ENCODE measurements at places on chromosomes 5 and 9. TPM values are rescaled to one million over a fixed set of nuclear protein-coding genes. Genes with fewer than 3 reads are reported as not detected.

DNA sequence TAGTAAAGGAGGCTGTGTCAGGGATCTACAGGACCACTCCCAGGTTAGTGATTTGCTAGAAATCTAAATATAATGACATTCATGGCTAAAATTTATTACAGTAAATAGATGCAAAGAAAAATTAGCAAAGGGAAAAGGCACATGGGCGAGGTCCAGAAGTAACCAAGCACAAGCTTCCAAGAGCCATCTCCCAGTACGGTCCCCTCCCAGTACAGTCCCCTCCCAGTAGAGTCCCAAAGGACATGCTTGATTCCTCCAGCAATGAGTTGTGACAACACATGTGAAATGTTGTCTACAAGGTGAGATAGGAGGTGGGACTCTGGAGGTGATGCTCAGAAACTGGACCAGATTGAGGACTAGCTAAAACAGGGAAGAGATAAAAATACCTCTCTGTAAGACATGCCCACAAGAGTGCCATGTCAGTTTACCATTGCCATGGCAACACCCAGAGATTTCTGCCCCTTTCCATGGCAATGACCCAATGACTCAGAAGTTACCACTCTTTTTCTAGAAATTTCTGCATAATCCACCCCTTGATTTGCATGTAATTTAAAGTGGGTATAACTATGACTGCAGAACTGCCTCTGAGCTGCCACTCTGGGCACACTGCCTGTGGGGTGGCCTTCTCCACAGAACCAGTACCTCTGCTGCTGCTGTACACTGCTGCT lies 27.9 kb upstream of the CEMIP2 start:
- DNase-seq: no peak

- no peak for DNase-seq
Observed at GRCh38 chr5:137438932-137439331, 60.2 kb downstream of the SPOCK1 start.

DNA sequence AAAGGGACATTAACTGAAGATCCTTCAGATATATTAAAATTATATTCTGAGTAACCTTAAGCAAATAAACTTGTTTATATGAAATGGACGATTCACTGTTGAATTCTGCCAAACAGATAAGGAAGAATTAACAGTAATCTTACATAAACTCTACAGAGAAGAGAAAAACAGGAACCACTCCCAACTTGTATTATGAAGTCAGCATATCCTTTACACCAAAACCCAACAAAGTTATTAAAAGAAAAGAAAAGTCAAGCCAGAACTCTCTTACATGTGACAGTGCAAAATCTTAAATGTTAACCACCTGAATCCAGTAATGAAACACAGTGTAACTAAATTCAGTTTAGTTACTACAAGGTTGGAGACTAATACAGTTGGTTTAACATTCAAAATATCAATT lies 185.8 kb downstream of the DEPDC1B start:
- no peak for DNase-seq

GRCh38 chr9:20009606-20010005 lies 220.8 kb upstream of the SLC24A2 start:
- no peak for DNase-seq

- DNase-seq: no peak
Observed at GRCh38 chr5:135747824-135748223, 86.6 kb upstream of the SLC25A48 start.

DNA sequence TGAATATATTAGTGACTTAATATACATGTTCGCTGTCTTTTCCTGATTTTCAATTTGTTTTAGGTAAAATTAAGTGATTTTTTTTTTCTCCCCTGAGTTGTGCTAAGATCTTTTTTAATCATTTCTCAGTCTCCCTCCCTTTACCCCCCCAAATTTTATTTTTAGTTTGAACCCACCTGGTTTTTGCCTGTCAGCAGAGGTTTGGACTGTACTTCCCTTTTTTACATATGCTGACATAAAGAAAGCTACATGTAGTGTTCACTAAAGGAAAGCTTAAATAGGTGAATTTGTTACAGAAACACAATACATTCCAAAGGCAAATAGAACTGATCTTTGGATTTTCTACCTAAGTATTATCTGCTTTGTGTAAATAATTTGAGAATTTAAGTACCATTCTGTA lies 82.2 kb downstream of the IPO11 start:
- DNase-seq: no peak

- DNase-seq: peak; percentile 44
Observed at GRCh38 chr5:116573279-116573701, 1.3 kb downstream of the SEMA6A start.

DNA sequence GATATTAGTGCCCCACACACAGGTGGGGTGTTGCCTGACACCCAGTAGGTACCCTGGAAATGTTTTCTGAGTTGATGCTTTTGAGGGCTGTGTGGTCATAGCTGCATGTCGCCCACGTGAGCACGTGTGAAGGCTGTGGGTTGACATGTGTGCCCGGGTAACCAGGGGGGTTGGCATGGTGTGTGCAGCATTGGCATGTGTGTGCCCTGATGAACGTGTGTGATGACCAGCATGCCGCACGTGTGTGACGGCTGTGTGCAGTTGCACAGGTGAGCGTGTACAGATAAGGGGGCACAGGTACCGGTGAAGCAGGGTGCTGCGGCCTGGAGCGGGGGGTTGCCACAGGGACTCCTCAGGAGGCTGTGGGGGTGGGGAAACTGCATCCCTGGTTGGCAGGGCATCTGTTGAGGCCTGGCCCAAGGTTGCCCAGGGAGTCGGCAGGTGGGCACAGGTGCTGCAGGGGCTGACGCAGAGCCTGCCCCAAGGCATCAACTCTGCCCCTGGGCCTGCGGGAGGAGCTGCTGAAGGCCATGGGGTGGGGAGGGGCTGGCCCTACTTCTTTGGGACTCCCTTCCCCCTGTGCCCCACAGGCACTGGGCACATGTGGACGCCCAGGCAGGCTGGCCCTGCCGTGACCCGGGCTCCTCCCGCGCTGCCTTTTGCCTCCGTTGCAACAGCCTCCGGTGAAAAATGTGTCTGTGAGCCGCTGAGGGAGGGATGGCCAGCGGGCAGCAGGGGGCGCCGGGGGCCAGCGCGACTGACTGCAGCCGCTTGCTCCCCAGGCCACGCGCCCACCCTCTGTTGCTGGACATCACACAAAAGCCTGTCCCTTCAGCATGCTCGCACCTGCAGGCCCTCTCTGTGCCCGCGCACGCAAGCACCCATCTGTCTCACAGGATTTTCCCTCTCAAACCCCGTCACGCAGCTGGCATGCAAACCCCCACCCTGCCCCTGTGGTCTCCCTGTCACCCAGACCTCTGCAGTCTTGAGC lies 2.2 kb downstream of the UNC5A start:
- DNase-seq: peak; percentile 50

GRCh38 chr5:138466900-138467710 lies 1.8 kb downstream of the EGR1 start:
- no peak for DNase-seq

GRCh38 chr5:119269061-119269944 lies 86.5 kb upstream of the TNFAIP8 start:
- DNase-seq: peak; percentile 59

DNA sequence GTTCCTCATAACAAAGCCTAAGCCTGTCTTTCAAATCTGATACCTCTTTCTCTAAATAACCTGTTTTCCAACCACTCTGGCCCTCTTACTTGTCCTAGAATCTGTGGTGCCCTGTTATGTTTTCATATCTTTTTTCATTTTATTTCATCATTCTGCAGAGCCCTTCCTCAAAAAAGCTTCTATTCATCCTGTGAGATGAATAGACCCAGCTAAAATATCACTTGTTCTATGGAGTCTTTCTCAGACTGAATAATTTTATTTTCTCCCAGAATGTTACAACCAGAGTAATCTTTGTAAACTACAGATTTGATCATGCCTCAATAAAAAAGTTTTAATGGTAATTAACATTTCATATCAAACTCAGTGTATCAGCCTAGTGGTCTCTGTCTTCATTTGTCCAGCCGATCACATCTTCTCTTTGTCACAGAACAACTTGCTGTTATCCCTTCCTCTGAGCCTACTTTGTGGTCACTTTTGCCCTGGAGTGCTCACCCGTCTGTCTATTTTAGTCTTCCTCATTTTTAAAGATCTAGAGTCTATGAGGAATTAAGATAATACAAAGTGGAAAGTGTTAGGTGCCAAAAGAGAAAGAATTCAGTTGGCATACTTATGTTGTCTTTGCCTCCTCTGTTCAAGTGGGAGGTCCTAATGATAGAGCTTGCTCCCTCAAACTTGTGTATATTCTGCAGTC lies 77.8 kb downstream of the ZCCHC7 start:
- no peak for DNase-seq

- DNase-seq: no peak
Observed at GRCh38 chr5:146947181-146947941, 68.8 kb upstream of the PPP2R2B start.

GRCh38 chr9:93094658-93095204 lies 1.3 kb upstream of the CARD19 start:
- DNase-seq: no peak

DNA sequence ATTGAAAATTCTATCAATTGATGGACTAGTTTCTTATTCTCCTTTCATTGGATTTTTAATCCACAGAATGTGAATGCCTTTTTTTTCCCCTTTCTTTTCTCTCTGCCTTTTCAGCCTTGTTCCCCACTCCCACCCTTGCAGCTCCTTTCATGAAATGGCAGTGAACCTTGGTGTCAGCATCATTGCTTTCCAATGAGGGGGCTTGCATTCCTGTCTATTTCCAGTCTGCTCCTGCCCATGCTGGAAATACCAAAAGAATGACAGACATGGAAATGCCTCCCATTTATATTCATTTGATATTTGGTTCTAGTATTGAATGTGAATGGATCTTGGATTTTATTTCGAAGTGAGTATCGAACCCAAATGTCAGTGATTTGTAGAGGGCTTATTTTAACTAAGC lies 162.7 kb upstream of the SGCD start:
- no peak for DNase-seq

DNA sequence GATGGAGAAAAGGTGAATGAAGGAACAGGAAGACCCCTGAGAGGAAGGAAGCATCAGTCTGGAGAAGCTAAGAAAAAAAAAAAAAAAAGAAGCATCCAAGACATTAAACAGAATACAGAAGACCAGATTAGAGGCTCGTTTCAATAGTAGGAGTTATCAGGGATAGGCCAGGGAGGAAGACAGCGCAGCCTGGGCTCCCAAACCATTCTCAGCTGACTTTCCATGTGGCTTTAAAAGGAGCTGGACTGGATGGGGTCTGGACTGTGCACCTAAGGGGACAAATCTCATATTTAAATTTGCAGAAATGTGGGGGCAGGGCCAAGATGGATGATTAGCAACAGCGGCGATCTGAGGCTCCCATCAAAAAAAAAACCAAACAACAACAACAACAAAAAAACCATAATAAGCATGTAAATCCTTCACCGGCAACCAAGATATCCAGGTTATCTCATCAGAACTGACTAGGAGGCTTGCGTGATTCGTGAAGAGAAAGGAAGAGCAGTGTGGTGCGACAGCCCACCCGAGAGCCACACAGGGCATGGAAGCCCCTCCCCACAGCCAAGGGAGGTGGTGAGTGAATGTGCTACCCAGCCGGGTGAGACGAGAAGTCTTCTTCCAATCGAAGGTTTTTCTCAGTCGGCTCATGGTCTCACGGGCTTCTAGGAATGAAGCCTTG lies 114.9 kb upstream of the ADAMTS16 start:
- DNase-seq: no peak

- no peak for DNase-seq
Observed at GRCh38 chr5:150210644-150211043, 20.8 kb downstream of the SLC6A7 start.

GRCh38 chr5:51345106-51345505 lies 38.1 kb upstream of the ISL1 start:
- DNase-seq: no peak

DNA sequence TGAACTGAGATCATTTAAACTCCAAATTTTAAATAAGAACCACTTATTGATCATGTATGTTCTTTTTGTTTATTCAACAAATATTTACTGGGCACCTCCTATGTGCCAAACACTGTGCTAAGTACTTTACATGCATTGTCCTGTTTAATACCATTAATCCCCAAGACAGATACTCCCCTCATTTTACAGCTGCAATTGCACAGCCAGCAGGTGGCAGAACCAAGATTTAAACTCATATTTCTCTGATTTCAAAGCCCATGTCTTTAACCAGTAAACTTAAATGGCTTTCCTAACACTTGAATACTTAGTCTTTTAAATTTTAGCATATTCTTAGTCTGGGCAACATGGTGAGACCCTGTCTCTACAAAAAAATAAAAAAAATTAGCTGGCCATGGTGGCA lies 43.4 kb upstream of the KIAA1958 start:
- DNase-seq: no peak

- no peak for DNase-seq
Observed at GRCh38 chr5:53276825-53277224, 167.3 kb upstream of the MOCS2 start.

DNA sequence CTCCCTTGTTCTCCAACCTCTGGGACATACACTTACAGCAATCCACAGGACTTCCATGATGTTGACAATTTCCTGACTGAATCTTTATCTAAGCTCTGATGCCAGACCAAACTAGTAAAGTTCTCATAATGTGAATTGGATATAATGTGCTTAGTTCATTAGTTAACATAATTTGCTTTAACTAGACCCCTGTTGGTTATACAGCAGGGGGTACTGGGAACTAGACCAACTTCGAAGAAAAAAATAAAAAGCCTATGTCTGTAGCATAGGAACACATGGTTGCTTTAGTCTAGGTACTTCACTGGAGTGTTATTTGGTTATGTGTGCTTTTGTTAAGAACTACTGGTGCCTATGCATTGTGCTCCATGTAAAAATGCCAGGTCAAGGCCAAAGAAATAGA lies 173.8 kb downstream of the ADAMTS6 start:
- no peak for DNase-seq

- no peak for DNase-seq
Observed at GRCh38 chr5:62506659-62507460, 71.8 kb upstream of the LRRC70 start.

GRCh38 chr5:55915783-55916182 lies 64.6 kb downstream of the IL31RA start:
- no peak for DNase-seq

DNA sequence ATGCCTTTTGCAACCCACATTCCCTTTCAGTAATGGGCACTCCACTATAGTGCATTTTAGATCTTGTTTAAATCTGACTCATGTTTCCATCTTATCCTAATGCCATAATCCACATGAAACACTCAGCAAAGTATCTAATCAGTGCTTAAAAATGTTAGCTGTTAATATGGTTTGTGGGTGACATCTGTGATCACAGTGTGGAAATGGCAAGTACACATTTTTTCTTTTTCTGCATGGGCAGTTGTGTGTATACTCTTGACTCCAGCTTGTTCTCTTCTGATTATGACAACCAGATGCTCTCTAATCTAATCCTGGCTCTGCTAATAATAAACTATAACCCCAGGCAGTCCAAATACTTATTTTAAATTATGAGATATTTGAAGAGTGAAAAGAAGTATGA lies 103.3 kb downstream of the EDIL3 start:
- no peak for DNase-seq

- no peak for DNase-seq
Observed at GRCh38 chr9:78406146-78406545, 109.2 kb downstream of the PSAT1 start.

GRCh38 chr9:88802533-88802932 lies 188.7 kb upstream of the S1PR3 start:
- no peak for DNase-seq

GRCh38 chr9:126421567-126422428 lies 95.2 kb downstream of the MVB12B start:
- DNase-seq: no peak

The ZBED3 gene
- total RNA-seq: 2.8 TPM

The CCNI2 gene
- total RNA-seq: 0.05 TPM

The UBE2B gene
- total RNA-seq: 40.6 TPM

The SLC27A6 gene
- total RNA-seq: not detected

The HAPLN1 gene
- total RNA-seq: 1.3 TPM

The GFI1B gene
- total RNA-seq: not detected

The SAPCD2 gene
- 1.8 TPM for total RNA-seq

The PLK2 gene
- total RNA-seq: 39.5 TPM

The HCN1 gene
- under 0.01 TPM for total RNA-seq

The RANBP17 gene
- 10.8 TPM for total RNA-seq

The SHROOM1 gene
- 6.1 TPM for total RNA-seq

Measured in liver (tissue), 10 donors.